Activated B cell treated with CpG ODN at 0.5 μM for 24 hours (primary cell): ENCODE measurements at places on chromosomes 1 and 21. TPM values are rescaled to one million over a fixed set of nuclear protein-coding genes. Genes with fewer than 3 reads are reported as not detected.
A peak's percentile ranks its signal among the peaks of the same experiment; 100 is the strongest.

C1QC gene
- total RNA-seq: not detected in 2 replicates

VANGL1 gene
- total RNA-seq: 0.46 and 1.2 TPM in 2 replicates

ADAMTSL4 gene
- total RNA-seq: 0.11 TPM in 1 of 2 replicates, not detected in the other

CNR2 gene
- total RNA-seq: 44.5 and 51.0 TPM in 2 replicates

NBPF10 gene
- total RNA-seq: 6.8 and 7.3 TPM in 2 replicates

LZIC gene
- 19.3 and 20.9 TPM in 2 replicates for total RNA-seq

PPFIA4 gene
- total RNA-seq: 0.12 and 0.29 TPM in 2 replicates

RUNX3 gene
- 141 and 153 TPM in 2 replicates for total RNA-seq

LCE1B gene
- total RNA-seq: not detected in 2 replicates

PDE9A gene
- 0.58 and 0.83 TPM in 2 replicates for total RNA-seq

NHLH2 gene
- total RNA-seq: not detected in 2 replicates

GCLM gene
- 8.6 and 9.6 TPM in 2 replicates for total RNA-seq

DNA sequence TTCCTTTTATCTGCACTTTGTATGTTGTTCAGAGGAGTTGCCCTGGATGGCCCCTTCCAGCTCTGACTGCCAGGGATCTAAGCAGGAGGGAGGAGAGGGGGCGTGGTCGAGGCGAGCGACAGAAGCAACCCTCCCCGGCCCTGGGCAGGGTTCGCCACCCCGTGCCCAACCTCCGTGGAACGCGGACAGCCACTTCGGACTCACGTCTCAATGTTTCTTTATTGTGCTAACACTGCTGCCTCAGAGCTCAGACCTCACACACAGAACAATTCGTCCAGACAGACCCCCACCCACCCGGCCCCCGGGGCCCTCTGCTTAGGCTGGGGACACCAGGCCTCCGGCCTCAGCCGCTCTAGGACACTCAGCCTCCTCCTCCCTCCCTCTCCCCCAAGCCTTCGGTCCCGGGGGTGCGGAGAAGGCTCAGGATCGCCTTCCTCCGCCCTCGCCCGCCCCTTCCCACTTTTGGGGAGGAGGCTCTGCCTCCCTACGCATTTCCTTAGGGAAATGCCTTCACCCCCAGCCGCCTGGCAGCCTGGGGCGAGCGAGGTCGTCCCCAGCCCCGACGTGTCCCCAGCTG is 8.3 kb downstream of the VSIG8 start:
- H3K27ac ChIP-seq: no peak overlapping the region
- peaks cover 12% of the 10 kb centered on the region for H3K4me1 ChIP-seq
- peaks cover 5% of the 10 kb centered on the region for H3K27me3 ChIP-seq
- DNase-seq: no peak
- peak overlapping the region; percentile 79 for H3K4me3 ChIP-seq
- H3K36me3 ChIP-seq: no peaks in the 10 kb centered on the region

DNA sequence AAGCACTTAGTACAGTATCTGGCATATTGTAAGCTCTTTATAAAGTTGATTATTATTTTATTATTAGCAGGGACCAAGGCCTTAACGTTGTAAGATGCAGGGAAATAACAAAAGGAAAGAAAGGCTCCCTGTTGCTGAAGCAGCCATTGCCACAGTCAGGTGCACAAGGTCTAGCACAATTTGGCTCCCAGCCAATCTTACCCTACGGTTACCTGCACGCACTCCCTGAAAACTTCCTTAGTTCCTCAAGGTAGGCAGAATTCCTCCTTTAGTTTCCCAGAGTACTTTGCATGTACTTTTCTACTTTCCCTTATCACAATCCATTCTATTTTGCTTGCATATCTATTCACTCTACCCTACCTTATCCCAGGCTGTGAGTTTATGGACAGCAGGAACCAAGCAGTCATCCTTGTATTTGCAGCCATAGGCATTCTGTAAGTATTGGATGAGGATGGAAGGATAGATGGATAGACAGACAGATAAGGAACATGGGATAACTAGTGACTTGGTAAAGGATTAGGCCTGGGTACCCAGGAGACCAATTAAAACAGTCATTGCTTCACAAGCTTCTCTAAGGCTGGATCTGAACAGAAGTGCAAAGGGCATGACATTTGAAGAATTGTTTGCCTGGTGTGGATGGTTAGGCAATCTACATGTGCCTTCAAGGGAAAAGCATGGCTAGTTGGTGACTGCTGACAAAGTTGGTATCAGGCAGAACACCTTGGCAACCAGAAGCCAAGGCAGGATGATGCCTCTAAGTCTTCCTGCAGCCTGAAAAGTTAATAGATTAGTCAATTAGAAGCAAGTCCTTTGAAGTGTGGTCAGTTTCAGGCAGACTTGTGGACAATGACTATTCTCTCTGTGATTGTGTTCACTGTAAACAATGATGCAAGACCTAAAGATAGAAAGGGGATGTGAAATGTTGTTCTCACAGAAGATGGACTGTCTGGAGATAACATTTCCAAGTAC is 20.8 kb upstream of the JAK1 start:
- no peaks in the 10 kb centered on the region for H3K36me3 ChIP-seq
- no peak for DNase-seq
- H3K4me3 ChIP-seq: no peak overlapping the region

- no peaks in the 10 kb centered on the region for H3K27me3 ChIP-seq
- peaks cover 3% of the 10 kb centered on the region for H3K36me3 ChIP-seq
- H3K27ac ChIP-seq: no peak overlapping the region
- no peak for DNase-seq
- peaks cover 2% of the 10 kb centered on the region for H3K4me1 ChIP-seq
Measured at GRCh38 chr1:40299366-40300248, 17.5 kb downstream of the COL9A2 start.

GRCh38 chr1:3052501-3052900 is 16.5 kb upstream of the PRDM16 start:
- H3K4me3 ChIP-seq: no peak overlapping the region
- peaks cover 16% of the 10 kb centered on the region for H3K27me3 ChIP-seq
- no peak overlapping the region for H3K27ac ChIP-seq
- no peaks in the 10 kb centered on the region for H3K36me3 ChIP-seq
- DNase-seq: peak; percentile 0
- no peaks in the 10 kb centered on the region for H3K4me1 ChIP-seq

DNA sequence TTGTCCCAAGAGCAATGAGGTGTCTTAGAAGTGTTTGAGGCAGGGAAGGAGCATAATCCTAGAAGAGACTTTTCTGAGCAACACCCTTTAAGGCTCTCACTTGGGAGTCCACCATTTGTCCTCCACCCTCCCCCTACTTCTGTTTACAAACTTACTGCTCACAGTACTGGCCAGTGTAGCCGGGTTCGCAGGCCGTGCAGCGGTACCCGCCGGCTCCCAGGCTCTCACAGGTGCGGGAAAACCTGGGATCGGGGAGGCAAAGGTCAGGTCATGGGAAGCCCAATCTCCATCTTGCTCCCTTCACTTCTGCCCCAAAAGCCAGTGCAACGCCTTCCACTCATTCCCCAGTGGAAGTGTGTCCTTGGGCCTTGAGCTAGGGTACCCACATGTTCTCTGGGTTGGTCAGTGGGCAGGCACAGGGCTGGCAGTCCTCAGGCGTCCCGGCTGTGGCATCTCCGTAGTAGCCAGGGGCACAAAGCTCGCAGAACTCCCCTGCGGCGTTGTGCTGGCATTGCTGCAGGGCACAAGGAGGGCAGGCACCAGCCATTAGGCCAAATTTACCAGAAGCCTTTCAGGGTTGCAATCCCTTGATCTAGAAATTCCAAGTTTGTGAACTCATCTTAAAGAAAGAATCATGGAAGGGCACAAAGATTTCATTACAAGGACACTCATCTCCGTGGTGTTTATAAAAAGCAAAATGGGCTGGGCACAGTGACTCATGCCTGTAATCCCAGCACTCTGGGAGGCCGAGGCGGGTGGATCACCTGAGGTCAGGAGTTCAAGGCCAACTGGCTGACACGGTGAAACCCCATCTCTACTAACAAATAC is 49.8 kb downstream of the LDLRAD2 start:
- H3K4me3 ChIP-seq: no peak overlapping the region
- H3K27ac ChIP-seq: no peak overlapping the region
- H3K4me1 ChIP-seq: peaks cover 15% of the 10 kb centered on the region
- no peaks in the 10 kb centered on the region for H3K27me3 ChIP-seq

GRCh38 chr1:6969106-6969505 is 183.9 kb downstream of the CAMTA1 start:
- H3K36me3 ChIP-seq: no peaks in the 10 kb centered on the region
- peaks cover 48% of the 10 kb centered on the region for H3K27me3 ChIP-seq
- H3K4me3 ChIP-seq: no peak overlapping the region
- peaks cover 2% of the 10 kb centered on the region for H3K4me1 ChIP-seq
- no peak for DNase-seq

DNA sequence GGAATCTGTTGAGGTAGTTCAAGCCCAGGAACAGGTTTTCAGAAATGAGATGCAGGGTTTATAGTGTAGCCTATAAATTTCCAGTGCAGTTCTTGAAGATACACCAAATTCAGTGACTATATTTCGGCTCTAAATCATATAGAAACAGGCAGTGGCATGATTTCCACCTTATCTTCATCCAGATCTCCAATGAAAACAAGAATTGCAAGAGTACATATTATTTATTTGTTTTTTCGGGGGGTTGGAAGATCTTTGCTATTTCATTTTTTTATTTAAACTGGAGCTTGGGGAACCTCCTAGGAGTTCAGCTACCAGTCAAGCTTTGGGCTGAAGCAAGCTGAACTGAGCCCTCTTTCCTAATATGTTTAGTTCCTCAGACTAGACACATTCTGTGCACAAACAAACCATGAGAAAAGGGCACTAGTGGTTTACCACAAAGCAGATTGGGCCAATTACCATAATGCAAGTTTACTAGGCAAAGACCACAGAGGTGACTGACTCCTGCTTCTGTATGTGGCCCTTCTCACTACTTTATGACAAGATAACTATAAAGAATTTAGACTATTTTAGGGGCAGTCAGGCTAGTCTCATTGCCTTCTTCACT is 68.5 kb downstream of the RGS2 start:
- DNase-seq: no peak
- no peak overlapping the region for H3K4me3 ChIP-seq
- no peaks in the 10 kb centered on the region for H3K36me3 ChIP-seq
- no peaks in the 10 kb centered on the region for H3K4me1 ChIP-seq

DNA sequence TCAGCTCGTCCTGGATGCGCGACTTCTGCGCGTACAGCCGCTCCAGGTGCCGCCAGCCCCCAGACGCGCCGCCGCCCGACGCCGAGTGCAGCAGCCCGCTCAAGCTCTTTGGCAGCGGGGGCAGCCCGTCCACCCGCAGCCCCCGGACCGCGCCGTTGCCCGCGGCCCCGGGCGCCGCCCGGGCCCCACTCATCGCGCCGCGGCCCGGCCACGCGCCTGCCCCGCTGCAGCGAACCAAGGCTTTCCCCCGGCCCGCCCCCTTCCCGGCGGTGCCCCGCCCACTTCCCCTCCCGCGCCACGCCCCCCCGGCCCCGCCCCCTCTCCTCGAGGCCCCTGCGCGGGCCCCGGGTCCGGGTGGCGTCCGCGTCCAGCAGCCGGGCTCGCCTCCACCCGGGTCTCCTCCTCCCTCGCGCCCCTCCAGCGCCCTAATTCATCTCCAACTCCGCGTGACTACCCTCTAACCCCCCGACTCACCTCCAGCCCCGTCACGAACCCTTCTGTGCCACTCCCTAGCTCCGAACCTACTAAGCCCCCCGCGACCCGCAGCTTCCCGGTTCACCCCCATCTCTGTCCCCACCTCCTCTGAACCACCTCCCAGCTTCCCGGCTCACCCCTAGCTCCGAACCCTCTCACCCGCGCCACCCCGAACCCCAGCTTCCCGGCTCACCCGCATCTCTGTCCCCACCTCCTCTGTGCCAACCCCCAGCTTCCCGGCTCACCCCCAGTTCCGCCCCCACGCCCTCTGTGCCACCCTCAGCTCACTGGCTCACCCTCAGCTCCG is at the start of gene FAM89A:
FAM89A (minus strand) TSS at position 236 of the 781 bp plus-strand sequence; CDS start at position 193, 43 bp downstream.
- H3K4me1 ChIP-seq: peaks cover 17% of the 10 kb centered on the region
- peaks cover 4% of the 10 kb centered on the region for H3K27me3 ChIP-seq

- H3K27ac ChIP-seq: peak overlapping the region; percentile 64
- peaks cover 90% of the 10 kb centered on the region for H3K4me1 ChIP-seq
- peaks cover 17% of the 10 kb centered on the region for H3K36me3 ChIP-seq
Measured at GRCh38 chr1:26723013-26723991, 27.5 kb downstream of the ARID1A start.

DNA sequence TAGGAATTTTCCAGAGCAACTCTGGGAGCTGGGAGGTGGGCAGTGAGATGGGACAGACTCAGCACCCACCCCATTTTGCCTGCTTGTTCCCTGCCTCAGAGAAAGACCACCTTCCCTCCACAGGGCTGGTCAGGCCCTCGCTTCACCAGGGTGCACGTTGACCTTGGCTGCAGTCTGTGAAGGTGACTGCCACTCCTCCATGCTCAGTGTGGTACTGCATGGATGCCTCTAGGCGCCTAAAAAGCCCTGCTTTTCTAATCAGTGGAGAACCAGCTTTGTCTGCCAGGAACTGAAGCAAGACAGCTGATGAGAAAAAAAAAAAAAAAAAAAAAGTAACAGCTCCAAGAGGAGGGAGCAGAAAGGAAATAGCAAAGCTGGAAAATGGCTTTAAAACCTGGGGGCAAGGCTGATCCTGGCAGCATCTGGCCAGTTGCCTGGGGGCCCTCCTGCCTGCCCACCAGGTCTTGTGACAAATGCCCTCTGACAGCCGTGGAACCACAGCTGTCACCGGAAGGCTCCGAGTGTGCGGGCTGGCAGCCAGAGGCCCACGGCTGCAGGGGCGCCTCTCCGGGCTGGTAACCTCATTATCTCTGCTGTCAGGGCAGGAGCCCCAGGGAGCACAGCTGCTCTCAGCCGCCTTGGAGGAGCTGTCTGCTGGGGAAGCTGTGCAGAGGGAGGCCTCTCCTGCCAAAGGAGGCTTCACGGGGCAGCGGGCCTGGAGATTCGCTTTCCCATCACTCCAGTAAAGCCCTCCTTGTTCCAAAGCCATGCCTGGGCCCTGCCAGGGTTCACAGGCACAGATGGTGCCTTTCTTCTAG is 13.7 kb downstream of the KIAA1614 start:
- DNase-seq: no peak
- H3K27me3 ChIP-seq: peaks cover 13% of the 10 kb centered on the region
- H3K4me3 ChIP-seq: no peak overlapping the region
- no peaks in the 10 kb centered on the region for H3K36me3 ChIP-seq

DNA sequence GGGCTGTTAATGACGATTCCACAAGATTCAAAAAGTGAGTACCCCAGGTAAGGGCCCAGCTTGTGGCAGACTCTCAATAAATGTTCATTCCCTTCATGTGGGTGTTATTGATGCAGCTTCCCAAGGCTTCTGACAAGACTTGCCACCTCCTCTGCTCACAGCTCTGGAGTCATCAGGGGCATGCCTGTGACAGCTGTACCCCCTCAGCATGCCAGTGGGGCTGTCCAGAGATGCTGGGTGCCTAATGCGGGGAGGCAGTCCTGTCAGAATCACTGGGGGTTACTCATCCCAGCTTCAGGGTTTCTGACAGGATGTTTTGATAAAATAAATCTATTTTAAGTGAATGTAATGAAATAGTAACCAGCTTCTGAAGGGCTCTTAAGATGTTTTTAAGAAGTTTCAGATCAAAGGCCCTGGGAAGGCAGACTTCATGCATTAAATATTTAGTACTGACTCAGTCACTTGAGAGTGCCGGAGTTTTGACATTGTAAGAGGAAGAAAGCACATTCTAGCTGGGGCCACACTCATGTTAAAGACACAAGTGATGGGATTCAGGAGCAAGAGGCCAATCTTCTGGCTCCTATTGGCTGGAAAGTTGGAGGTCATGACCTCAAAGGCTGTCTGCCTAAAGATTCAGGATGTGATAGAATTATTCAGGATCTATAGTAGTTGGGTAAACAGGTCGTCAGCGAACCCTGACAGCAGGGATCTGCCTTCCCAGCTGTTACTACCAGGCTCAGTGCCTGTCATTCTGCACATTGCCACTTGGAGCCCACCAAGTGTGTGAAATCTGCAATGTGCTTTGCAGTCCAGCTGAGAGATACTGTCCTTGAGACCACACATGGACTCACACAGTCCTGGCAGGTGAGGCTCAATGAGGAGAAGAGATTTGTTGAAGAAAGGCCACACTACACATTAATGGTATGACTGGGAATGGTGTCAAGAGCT is 239.6 kb upstream of the BEND5 start:
- no peak overlapping the region for H3K4me3 ChIP-seq
- no peak for DNase-seq
- H3K36me3 ChIP-seq: no peaks in the 10 kb centered on the region
